Neuronal stem cell (in vitro differentiated cells): ENCODE measurements at places on chromosomes 5 and 9.

DNA sequence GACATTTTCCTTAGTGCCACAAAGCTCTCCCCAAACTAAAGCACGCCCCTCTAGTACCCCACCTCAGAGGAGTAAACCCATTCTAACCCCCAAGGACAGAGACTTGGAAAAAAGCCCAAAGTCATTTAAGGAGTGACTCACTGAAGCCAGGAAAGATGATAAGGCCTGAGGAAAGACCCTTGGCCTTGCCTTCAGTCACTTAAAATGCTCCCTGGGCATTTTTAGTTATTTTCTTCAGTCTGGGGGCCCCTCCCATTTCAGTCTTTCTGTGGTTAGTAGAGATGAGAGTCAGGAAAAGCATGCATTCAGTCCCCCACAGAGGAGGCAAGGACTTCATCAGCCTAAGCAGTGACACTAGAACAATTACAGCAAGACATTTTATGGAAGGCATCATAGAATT is 13.7 kb upstream of the TLX3 start:
- DNase-seq, result no peak

DNA sequence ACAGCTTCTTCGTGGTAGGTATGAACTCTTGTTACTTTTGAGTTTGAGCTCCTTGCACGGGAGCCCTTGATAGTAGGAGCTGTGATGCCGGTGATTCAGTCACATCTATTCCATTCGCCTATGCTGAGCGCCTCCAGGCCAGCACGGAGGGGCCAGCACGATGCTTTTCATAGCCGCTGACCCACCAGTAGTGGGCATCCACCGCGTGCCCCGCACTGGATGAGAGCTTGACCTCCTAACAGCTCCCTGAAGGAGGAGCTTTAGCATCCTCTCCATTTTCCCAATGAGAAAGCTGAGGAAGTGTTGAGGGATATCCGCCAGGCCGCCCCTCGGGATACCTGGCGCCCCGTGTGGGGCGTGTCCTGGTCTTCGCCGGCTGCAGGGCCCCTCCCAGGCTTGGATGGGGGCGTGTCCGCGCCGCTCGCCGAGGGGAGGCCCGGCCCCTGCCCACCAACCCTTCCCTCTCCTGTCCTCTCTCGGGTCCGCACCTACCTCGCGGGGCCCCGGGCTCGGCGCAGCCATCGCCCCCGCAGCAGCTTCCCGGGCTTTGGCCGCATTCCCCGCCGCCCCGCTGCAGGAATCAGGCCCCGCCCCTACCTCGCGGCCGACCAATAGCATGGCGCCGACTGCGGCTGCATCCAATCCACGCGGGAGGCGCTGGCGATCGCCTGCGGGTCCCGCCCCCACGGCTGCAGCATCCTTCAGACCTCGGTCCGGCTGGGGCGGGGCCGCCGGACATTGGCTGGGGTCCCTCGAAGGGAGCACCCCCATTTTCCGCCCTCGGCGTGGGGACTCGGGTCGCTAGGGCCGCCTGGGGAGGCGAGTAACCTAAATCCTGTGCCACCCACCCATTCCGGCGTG is at the start of gene PIP5KL1:
Gene PIP5KL1 (minus strand): TSS at position 547 of the 861 bp plus-strand sequence. CDS start 25 bp downstream, at position 522.
- peak; percentile 85 for DNase-seq

DNA sequence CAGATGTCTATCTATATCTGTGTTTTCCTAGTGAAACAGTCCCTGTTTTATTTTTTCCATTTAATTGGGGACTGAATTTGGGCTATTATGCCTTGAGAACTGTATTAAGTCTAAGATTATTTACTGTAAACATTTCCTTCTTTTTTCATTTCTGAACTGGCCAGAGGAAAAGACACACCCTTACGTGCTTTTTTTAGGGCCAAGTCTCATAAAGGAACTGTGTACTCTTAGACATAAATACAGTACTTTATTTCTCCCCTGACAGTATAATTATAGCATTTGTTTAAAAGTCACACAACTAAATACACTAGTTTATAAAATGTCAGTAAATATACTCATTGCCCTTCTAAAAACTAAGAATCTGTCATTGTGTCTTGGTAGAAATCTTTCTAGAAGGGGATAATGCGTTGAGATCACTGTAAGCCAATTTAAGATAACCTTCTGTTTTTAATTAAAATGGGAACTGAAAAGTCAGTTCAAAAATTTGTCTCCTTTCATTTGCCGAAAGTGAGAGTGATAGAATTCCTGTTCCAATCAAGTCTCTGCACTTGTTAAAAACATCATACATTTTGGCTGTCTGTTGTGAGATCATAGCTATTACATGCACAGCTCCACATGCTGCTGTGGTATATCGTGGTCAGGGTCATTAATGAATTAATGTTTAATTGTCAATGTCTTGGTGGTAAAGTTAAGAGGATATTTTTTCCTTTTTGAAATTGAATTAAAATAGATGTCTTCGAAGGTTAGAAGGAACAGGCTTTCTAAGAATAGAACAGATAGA is 132.1 kb downstream of the FOCAD start:
- no peak for DNase-seq

GRCh38 chr9:119369680-119370366 is 588 bp upstream of the BRINP1 start:
- no peak for DNase-seq

DNA sequence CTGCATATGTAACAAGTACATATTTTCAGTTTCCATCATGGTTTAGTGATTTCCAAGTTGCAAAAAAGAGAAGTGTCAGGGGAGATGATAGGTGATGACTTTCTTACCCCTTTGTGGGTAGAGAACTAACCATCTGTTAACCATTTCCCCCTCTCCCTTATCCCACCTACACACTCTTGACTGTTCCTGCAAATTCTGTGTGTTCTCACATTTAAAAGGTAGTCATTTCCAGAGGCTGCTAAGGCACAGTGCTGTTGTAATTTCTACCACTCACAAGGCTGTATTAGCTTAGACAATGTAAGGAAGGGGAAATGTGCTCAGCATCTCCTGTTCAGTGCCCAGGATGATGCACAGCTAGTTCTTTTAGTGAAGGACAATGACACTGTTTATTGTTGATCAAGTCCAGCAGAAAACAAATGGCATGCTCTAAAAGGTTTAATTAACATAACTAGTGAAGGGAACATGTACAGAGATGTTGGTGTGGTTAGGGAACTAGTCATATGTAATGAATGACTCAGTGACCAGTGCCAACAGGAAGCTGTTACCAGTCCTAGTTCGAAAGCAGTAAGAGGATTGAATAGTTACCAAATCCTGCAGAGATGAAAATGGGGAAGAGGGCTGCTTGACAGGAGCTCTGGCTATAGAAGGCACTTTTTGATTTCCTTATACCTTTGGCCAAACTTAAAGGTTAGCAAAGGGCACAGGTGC is 165.1 kb downstream of the PLK2 start:
- no peak for DNase-seq

- DNase-seq, result no peak
These were observed 79.7 kb downstream of the ARHGAP26 start for GRCh38 chr5:142849880-142850279.

DNA sequence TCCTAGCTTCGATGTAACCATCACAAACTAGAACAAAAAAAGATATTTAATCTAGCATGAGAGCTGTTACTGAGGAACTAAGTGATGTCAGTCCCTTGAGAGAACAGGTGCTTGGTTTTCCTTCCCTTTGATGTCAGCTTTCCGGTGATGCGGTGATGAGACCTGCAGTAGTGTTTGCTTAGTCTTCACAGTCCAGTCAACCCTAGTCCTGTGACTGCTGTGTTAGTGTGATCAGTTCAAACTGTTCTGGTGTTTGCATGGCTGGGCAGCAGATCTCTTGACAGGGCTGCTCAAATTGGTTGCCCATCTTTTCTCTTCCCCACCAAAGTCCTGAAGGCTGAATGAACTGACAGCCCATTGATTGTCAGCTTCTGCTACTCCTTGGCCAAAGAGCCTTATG is 608.6 kb upstream of the DAB2 start:
- no peak for DNase-seq

- no peak for DNase-seq
These were observed 6.1 kb downstream of the TLE1 start for GRCh38 chr9:81683238-81683637.

DNA sequence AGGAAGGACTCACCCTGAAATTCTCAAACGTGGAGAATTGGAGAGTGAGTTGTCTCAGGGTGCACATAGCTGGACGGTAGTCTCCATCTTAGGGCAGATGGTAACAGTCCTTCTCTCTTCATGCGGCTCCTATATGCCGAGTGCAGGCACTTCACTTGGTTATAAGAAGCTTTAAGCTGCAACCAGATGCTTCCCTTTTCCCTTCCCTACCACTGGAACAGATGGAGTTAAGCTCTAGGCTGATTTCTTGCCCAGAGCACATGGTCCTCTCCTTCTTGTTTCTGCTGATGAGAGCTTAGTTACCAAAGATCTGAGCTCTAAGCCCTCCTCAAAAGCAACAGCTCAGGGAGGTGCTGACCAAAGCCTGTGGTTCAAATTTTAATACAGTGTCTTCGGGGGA is 355.7 kb downstream of the ARHGEF28 start:
- DNase-seq, result no peak

DNA sequence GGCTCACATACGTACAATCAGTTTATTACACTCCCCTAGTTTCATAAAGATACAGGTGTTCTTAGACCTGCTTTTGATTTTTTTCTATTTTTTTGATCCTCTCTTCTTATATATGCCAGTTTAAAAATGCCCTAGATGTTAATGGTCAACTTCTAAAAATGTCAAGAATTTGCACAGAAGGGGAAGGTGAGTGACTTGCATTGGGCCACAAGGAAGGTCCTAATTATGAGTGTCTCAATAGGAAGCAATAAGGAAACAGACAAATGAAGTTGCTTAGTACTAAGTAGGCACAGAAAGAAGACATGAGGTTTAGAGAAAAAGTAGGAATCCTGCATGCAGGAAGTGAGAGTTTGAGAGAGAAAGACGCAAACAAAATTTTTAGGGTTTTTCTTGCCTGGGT is 3.2 kb upstream of the CCDC171 start:
- no peak for DNase-seq
